ENCODE measurements at places on chromosomes 16 and 17. TPM values are rescaled to one million over a fixed set of nuclear protein-coding genes. Genes with fewer than 3 reads are reported as not detected.

The GALNS gene
- 81.6 TPM for total RNA-seq

The TMEM94 gene
- total RNA-seq = 129 TPM

The CDRT15L2 gene
- total RNA-seq = not detected

The CCT6B gene
- total RNA-seq = 1.5 TPM

The SERPINF2 gene
- 0.77 TPM for total RNA-seq

Data from Panc1 (cell line).